ENCODE measurements at places on chromosomes 2 and 18.

- no peak for DNase-seq
Observed at GRCh38 chr2:173715441-173715840, 249.7 kb downstream of the SP3 start.

GRCh38 chr2:25041307-25041927 is 459 bp upstream of the EFR3B start:
- DNase-seq: peak; percentile 49

DNA sequence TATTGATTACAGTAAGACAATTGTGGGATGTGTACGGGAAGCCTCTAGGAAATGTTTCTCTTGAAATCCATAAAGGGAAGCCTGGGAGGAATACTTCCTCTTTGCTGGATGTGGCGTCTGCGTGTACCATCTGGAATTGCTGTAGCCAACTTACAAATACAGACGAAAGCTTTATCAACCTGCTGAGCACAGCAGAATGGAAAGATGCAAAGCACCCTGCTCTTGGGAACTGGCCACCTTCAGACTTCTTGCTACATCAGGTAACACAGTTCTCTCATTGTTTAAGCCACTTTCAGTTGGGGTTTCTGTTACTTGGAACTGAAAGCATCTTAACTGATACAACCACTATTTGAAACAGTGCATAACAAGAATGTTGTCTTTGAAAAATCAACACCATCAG is 213.8 kb downstream of the HRH4 start:
- DNase-seq: no peak

GRCh38 chr2:177038787-177039484 is 173.7 kb upstream of the HNRNPA3 start:
- no peak for DNase-seq

DNA sequence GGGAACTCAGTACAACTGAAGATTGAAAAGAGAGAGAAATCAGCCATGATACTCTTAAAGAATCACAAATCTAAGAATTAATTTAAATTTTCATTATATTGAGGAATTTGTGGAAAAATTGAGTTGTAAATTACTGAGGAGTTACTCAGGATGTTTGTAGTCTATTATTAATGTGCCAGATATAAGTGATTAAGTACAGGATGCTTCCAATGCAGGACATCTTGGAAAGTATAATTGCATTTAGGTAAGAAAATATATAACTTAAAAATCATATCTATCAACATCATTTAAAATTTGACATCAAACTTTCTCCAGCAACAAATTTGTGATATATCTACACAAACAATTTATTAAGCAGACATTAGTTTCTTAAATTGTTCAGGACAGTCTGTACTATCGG is 1.3 kb downstream of the CALCRL start:
- no peak for DNase-seq

GRCh38 chr2:84247532-84247931 is 211.5 kb downstream of the SUCLG1 start:
- no peak for DNase-seq

DNA sequence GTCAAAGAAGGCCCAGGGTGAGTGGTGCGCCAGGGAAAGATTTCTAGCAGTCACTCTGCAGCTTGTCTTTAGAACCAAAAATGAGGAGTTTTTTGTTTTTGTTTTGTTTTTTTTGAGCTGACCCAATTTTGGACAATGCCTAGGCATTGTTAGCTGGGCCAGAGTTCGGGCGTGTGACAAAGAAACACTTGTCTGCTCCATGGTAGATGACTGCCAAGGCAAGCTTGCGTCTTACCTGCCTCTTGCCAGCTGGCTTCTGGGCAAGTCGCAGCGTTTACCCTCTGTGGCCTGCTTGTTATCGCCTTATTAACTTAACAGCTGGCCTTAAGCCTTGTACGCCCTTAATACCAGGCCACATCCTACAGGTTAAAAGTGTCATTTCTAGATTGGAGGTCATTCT is 114.3 kb downstream of the GALNT1 start:
- DNase-seq: no peak

DNA sequence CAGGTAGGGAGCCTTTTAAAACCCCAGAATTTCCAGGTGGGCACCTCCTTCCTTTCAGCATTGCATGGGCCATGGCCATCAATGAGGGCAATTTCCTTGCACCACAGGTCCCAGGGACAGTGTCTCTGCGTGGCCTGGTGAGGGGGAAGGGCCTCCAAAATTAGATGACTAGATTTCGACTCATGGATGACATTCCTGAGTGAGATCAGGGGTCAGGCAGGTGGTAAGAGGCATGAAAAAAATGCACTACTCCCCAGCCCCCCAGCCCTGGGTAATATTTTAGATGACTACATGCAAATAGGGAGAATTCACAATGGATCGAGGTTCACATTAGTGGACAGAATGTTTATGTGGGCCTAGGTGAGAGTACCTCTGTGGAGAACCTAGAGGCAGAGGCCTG is 19.0 kb upstream of the IGFBP5 start:
- DNase-seq: no peak

- DNase-seq: no peak
Observed at GRCh38 chr2:27446057-27446456, 3.9 kb downstream of the KRTCAP3 start.

DNA sequence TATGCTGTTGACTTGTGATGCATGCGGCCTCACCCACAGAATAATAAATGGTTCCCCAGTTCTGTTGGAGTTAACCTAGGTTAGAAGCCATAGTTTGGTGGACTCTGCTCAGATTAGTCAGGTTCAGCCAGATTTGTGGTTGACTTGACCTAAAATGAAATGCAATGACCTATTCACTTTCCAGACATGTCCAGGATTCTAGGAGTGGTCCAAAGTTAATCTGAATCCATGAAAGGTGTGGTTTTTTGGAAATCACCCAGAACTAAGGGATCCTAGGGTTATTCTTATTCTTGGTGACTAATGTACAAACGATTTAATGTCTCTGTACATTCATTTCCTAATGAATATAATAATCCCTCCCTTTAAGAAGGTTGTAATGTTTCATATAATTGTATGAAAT is 88.9 kb upstream of the RBBP8 start:
- DNase-seq: no peak

DNA sequence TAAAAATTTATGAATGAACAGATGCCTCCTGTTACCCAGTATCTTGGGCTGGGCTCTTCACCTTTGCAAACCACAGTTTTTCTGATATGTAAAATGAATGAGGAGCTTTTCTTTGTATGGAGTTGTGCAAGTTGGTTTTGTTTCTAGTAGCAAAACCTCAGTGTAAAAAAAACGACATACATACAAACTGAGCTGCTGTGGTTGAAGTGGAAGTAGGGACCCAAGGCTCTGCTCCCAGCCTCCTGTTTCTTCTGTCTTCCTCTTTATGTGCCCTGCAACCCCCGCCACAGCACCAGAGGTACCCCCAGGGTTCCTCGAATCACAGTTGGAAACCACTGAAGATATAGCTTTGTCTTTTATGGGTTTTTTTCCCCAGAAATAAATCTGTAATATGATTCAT is 118.1 kb downstream of the MYO1B start:
- DNase-seq: peak; percentile 14

GRCh38 chr18:5943514-5943913 is 48.2 kb upstream of the TMEM200C start:
- DNase-seq: peak; percentile 5

GRCh38 chr2:221203125-221203524 is 369.0 kb downstream of the EPHA4 start:
- no peak for DNase-seq

GRCh38 chr2:9004338-9005204 is 1.1 kb upstream of the MBOAT2 start:
- peak; percentile 42 for DNase-seq
